ENCODE measurements at places on chromosomes 1 and 21.

DNA sequence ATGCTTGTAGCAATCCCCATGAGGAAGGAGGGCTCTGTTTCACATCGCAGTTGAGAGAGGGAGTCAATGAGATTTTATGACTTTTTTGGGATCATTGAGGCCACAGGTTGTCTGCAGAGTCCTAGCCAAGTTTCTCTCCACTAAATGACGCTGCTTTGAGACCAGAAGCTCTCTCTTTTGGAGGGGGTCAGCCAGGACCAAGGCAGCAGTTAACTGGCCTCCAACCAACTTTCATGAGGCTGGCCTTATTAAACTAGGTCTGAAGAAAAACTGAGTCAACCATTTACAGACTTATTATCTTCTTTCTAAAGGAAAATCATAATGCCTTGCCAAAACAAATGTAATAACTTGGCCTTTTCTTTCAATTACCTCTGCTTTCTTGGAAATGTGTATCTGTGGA, 8.6 kb downstream of the WLS start:
- no peak for DNase-seq

DNA sequence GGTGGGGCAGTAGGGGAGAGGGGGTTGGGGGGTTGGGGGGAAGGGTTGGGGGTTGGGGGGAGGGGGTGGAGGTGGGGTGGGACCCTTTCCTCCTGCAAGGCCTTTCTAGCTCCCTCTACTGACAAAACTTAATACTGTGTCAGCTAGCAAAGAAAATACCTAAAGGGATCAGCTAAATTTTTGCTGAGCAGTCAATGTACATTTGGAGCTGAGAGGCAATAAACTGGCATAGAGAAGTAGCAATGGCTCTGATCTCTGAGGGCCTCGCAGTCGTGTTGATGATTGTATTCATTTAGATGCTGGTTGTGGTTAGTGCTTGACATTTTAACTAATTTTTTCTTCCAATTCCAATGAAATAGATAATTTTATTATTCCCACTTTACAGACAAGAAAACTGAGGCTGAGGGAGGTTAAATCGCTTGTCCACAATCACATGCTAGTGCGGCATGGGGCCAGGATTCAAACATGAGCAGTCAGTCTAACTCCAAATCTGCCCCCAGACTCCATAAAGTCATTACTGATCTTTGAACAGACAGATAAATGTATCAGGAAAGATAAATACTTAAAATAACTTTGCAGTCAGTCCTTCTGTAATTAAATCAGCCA, 357.1 kb downstream of the DISC1 start:
- DNase-seq, result no peak

DNA sequence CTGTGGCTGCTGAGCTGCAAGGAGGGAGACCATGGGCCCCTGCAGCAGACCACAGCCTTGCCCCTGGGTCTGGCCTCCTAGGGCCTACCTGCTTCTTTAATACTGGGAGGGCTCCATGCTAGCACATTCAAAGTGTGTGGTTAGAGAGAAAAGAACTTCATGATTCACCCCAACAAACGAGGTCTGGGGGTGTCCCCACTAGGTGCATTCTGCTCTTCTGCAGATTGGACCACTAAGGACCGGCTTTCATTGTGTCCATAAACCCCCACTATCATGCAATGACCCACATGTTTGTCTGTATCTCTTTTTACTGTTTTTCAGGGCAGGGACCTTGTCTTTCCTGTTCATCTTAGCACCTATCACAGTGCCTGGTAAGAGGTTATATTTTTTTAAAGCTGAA, 185.4 kb downstream of the OMA1 start:
- DNase-seq, result no peak

GRCh38 chr1:30134466-30135217, 588.7 kb downstream of the MATN1 start:
- DNase-seq, result no peak

- DNase-seq, result peak; percentile 17
Measured at GRCh38 chr1:209651138-209651587, 1.1 kb downstream of the LAMB3 start.

- no peak for DNase-seq
Measured at GRCh38 chr1:116340506-116341231, 32.4 kb upstream of the ATP1A1 start.

GRCh38 chr1:15834406-15835204, 12.9 kb upstream of the SPEN start:
- DNase-seq, result peak; percentile 88

- no peak for DNase-seq
Measured at GRCh38 chr1:4000811-4001251, 100.8 kb upstream of the C1orf174 start.

- DNase-seq, result no peak
Measured at GRCh38 chr1:89532228-89532627, 7.6 kb downstream of the LRRC8B start.

GRCh38 chr1:29825941-29826415, 589.7 kb downstream of the PTPRU start:
- DNase-seq, result no peak
